H54 (cell line): ENCODE measurements at places on chromosomes 4 and X.

- DNase-seq = no peak
Measured at GRCh38 chr4:101309925-101310324, 37.4 kb downstream of the PPP3CA start.

- no peak for DNase-seq
Measured at GRCh38 chr4:79492148-79492547, 84.1 kb upstream of the GK2 start.

DNA sequence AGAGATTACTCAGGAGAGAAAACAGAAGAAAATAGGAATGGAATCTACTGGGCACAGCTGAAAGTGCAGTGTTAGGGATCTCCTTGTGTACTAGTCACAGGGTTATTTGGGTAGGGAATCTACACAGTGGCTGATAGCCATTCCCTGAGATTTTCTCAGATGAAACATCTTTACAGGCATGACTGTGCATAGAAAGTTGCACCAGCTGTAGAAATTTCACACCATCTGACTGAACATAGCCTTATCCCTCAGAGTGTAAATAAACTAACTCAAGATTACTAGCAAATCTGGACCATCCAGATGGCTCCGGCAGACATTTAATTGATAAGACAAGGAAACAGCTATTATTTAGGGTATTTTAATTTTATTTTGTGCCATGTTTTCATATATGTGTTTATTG, 2053.5 kb upstream of the TENM3 start:
- no peak for DNase-seq

- DNase-seq = no peak
Measured at GRCh38 chrX:109218761-109219160, 263.1 kb downstream of the GUCY2F start.

- DNase-seq = no peak
Measured at GRCh38 chrX:18194688-18195087, 26.0 kb downstream of the BEND2 start.

DNA sequence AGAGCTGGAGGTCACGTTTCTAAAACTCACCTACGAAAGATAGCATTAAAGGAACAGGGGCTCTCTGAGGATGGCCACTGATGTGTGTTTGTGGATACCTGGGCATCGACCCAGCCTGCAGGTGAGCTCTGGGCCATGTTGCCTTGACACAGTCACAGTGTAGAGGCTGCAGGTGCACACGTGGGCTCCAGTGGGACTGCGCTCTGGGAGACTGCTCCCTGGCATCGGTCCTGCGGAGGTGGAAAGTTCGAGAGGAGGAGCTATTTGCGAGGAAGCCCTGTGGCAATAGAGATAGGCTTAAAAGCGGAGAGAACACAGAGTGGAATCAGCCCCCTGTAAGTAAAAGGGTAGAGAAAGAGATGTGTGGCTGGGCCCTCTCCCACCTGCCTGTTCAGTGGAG, 12.3 kb upstream of the TADA2B start:
- DNase-seq = no peak

DNA sequence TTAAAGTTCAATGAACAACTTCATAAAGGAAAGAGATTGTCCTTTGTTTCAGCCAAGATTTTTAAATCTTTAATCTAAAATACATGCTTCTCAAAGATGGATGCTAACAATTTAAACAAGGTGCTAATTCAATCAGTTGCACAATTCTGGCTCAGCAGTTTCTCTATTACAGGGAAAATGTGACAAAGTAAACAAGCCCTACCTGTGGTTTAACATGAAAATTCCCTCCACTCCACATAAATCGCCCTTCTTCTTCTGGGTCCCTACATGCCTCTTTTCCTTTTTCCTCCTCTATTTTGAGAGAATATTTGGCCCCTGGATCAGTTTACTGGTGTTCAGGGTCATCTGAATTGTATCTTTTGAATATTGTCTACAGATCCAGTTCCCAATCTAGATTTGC, 80.6 kb downstream of the FRYL start:
- DNase-seq = no peak

DNA sequence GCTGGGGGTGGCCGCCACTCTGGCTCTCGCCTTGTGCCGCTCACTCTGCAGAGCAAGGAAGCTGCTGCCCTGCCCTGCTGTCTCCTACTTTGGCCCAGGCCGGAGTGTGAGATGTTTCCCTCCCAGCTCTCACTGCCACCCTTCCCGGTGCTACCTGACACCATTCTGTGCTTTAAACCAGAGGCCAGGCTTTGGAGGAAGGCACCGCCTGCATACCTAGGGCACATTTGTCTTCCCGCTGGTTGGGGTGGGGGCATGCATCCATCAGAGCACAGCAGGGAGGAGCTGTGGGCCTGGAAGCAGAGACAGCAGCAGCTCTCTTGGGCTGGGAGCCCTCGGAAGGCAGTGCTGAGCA, 96.9 kb upstream of the PSAPL1 start:
- no peak for DNase-seq

DNA sequence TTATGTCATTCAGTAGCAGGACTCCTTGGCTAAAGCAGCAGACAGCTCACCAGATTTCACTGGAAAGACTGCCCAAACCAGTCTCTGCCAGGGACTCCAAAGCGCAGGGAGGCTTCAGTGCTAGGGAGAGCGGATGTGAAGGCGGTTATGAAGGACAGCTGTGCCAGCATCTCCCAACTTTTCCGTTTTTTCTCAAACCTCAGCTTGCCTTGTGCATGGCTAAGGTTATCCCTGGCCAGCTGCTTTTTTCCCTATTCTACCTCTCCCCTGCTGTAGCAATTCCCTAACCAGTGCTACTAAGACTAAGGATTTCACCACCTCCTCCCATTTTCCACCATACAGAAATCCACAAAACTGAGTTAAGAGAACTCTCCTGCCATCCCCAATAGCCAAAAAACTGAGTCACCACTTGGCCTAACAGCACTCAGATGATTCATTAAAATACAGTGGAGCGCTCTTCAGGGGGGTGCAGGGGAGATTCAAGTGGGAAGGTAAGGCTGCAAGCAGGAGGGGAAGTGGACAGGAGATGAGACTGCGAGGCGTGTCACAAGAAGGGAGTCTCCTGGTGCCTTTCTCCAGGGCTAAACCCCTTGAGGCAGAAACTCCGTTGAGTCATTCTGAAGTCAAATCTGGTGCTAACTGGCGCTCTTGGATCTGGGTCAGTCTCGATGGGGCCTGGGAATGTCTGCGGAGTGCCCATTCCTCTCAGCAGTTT, 90.7 kb downstream of the PALLD start:
- no peak for DNase-seq

DNA sequence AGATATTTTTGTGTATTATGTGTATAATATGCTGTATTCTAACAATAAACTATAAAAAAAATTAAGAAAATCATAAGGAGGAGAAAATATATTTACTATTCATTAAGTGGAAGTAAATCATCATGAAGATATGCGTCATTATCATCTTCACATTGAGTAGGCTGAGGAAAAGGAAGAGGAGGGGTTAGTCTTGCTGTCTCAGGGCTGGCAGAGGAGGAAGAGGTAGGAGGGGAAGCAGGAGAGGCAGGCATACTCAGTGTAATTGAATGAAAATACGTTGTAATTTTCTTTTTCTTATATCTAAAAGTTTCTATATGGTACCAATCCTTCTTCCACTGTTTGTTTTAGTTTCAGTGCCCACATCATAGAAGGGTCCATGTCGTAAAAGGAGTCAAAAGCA, 9.8 kb upstream of the TMEM185A start:
- no peak for DNase-seq

DNA sequence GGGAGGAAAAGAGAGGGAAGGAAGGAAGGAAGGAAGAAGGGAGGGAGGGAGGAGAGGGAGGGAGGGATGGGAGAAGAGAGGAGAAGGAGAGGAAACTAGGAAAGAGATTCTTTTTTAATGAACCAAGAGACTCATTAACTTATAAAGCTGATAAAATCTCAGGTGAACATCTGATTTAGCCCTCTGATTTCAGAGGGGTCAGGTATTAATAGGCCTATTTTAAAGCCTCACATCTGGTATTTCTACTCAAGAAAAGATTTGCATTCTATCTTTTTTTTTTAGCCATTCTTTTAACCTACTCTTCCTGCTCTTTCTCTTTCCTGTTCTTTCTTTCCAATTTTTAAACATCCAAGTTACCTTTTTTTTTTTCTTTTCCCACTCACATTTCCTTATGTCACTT, 103.3 kb upstream of the CPEB2 start:
- no peak for DNase-seq

DNA sequence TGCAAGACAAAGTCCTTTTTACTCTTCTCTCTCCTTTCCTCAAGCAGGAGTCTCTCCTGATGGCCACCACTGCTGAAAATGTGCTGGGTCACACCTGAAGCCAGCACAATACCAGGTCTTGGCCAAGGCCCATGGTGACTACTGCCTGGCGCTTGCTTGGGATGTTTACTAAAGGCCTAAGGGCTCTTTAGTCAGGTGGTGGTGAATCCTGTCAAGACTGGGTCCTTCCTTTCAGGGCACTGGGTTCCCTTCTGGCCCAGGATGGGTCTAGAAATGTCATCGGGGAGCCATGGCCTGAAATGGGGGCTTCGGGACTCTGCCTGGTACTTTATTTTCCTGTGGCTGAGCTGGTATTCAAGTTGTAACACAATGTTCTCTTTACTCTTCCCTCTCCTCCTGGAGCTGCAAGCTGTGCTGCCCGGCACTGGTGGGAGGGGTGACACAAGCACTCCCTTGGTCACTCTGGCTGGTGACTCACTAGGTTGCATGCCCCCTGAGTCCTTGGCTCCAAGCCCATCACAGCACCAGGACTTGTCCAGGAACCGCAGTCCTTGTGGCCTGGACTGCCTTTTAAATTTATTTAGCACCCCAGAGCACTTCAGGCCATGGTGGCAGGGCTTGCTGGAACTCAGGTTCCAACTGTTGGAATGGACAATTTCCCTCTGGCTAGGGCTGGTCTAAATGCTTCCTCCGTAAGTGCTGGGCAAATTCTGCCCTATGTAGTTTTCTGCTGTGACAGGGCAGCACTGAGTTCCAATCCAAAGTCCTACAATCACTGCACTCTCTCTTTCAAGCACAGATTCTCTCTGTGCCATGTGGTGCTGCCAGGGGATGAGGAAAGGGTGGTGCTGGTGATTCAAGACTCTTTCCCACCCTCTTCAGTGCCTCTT, 11.3 kb downstream of the ARL13A start:
- DNase-seq = peak; percentile 42

DNA sequence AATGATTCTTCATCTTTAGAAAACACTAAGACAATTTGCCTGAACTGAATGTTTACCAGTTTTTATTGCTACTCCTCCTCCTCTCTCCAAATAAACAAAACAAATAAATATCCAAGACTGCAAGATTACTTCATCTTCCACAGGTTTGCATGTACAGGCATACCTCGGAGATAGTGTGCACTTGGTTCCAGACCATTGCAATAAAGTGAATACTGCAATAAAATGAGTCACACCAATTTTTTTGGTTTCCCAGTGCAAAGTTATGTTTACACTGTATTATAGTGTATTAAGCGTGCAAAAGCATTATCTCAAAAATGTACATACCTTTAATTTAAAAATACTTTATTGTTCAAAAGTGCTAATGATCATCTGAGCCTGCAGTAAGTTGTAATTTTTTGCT, 53.3 kb downstream of the FBXL5 start:
- no peak for DNase-seq

GRCh38 chr4:165682611-165683010, 190.4 kb upstream of the TLL1 start:
- no peak for DNase-seq

DNA sequence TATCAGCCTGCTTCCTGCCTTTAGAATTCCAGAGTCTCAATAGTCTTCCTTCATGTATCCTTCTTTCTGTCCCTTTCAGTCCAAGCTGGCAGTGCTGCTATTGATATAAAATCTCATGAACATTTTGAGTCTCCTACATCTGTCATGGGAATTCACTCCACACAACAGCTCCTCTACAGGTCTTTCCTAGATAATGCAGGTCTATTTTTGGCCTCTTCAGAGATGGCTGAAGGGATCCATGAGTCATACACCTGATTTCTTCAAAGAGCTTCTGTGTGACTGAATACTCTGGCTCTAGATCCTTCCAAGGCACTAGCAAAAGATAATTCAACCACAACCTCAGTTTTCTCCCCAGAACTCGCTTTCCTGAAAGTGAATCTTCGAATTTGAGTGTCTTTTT, 115.4 kb downstream of the STPG2 start:
- peak; percentile 1 for DNase-seq

GRCh38 chr4:30245140-30245539, 475.0 kb upstream of the PCDH7 start:
- DNase-seq = no peak

DNA sequence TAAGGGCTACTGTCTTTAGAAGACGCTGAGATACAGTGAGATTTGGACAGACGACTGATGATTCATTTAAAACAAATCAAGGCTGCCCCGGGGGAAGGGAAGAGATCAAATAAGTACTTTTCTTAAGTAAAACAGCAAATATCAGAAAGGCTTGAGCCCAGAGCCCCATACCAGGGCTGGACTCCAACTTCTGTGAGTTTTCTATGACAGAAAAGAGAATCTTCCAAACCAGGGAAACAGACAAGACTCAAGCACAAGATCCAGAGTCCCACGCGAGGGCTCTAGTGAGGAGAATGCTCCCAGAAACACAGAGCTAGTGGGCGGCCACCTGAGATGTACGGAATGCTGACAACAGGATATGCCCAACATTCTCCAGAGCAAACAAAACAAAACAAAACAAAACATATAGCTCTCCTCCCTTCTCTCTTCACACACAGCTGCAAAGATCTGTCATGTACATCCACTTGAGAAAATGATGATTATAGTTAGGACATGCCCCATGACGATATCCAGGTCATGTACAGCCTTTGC, 13.1 kb downstream of the ACSL1 start:
- DNase-seq = no peak

- no peak for DNase-seq
Measured at GRCh38 chr4:111400741-111401140, 744.5 kb upstream of the FAM241A start.

DNA sequence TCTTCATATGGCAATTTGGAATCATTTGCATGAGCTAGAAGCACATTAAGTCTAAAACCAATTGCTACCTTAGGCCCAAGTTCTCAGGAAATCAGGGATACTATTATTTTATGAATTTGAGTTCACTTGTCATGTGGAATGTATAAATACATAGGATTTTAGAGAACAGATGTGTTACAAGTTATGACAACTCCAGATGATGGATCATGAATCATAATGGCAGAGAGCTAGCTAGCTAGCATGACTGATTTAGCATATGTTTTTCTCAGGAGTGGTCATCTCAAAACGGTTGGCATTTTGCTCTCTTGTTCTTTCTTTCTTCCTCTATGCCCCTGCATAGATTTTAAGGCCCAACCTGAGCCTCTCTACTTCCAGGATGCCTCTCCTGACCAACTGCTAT, 14.2 kb upstream of the TFDP3 start:
- DNase-seq = no peak

DNA sequence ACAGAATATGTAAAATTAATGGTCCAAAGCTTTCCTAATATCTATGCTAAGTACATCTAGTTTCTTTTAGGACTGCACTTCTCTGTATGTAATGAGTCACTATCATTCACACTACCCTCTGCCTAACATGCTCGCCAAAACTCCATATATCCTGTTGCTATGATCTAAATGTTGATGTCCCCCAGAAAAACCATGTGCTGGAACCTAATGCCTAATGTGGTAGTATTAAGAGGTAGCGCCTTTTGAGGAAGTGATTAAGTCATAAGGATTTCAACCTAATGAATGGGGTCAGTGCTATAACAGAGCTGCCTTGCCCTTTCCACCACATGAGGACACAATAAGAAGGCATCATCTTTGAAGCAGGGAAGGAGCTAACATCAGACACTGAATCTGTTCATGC, 34.9 kb upstream of the NFKB1 start:
- DNase-seq = no peak
